ENCODE measurements at places on chromosomes 7 and 10. TPM values are rescaled to one million over a fixed set of nuclear protein-coding genes. Genes with fewer than 3 reads are reported as not detected.

LRWD1 gene
- 18.0 TPM for total RNA-seq

SPDYE9 gene
- total RNA-seq: not detected

GRCh38 chr7:147182874-147183273 is 1066.3 kb downstream of the CNTNAP2 start:
- DNase-seq: no peak

- no peak for DNase-seq
These were observed 222.7 kb upstream of the ZMIZ1 start for GRCh38 chr10:78846071-78846470.

DNA sequence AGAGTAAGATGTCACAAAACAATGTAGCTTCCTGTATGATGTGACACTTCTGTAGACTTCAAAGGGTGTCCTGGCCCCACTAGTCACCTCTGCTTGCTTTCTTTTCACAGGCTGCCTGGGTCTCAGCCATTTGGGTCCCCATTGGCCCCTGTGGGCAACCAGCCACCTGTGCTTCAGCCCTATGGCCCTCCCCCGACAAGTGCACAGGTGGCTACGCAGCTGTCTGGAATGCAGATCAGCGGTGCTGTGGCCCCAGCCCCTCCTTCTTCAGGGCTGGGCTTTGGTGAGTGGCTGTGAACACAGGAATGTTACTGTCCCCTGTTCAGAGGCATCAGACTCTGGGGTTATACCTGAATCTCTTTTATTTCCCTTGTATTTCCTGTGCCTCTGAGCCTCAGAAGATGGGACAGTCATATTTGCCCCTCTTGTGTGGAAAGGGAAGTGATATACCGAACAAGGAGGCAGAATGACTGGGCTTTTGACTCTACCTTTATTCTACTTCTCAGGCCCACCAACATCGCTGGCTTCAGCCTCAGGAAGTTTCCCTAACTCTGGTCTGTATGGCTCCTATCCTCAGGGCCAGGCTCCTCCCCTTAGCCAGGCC is 15.4 kb downstream of the SEC24C start:
- no peak for DNase-seq

GRCh38 chr10:55233090-55233489 is 432.1 kb upstream of the PCDH15 start:
- no peak for DNase-seq

DNA sequence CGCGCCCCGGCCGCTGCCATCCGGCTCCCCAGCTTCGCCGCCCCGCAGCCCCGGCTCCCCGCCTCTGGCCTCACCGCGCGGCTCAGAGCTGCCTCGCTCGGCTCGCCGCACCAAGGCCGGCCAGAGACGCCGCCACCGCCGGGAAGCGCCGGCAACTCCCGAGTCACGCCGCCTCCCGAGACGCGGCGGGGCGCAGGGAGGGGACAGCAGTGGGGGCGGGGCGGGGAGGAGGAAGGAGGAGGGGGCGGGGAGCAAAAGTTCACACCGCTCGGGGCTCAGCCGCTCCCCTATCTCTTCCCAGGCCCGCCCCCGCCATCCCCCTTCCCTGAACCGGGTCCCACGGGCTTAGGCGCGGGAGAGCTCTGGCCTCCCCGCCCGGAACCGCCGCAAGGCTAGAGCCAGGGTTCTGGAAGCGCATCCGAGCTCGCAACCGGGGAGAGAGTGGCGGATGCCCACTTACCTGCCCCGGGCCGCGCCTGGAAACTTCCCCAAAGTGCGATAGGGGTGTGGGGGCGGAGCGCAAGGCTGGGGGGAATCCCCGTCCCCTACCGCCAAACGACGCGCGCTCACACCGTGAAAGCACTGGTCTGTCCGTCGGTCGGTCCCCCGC is 1.0 kb downstream of the CHST15 start:
- peak; percentile 42 for DNase-seq

DNA sequence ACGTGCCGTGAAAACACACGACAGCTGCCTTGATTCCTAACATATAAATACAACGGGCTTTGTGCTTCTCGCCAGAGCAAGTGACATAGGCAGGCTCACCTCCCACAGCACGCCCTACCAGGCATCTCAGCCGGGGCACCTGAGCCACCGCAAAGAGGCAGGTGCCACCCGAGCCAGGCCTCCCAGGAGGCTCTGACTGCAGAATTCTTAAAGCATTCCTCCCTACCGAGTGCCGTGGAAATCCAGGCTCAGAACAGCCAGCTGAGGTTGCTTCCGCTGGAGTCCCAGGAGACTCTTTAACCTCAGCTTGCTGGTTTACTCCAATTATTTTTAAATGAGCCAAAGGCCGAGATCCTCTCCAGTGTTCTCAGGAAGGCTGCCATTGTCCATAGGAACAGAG is 206.5 kb downstream of the USP6NL start:
- no peak for DNase-seq

GRCh38 chr10:133276435-133277201 is at the start of gene ADAM8:
Gene ADAM8 (minus strand): TSS chr10:133276868. CDS start chr10:133276817, 51 bp downstream.
- DNase-seq: peak; percentile 74

DNA sequence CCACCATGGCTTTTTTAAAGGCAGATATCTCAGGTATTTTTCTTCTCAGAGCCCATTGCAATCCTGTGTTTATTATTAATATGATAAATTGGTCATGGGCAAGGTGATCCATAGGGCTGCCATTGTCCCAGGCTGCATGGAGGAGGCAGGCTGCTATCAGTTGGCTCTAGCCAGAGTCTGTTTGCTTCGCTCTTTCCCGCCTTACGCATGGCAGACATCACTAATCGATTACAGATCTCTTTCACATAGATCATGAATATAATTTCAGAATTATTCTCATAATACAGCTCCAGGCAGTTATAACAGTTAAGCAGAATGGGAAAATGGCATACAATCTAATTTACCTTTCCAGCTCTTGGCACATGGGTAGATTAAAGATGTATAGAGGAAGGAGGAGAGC is 30.4 kb upstream of the HABP2 start:
- no peak for DNase-seq
